Diencephalon (tissue), 1 donor: ENCODE measurements at places on chromosomes 12 and 14. TPM values are rescaled to one million over a fixed set of nuclear protein-coding genes. Genes with fewer than 3 reads are reported as not detected.

GNB3 gene
- 3.2 TPM for total RNA-seq

KRT73 gene
- not detected for total RNA-seq

PIANP gene
- total RNA-seq: 4.4 TPM

EID3 gene
- 6.5 TPM for total RNA-seq

CSRP2 gene
- total RNA-seq: 38.3 TPM

REM2 gene
- 5.5 TPM for total RNA-seq
